Vagina (tissue), 2 donors: ENCODE measurements at places on chromosomes 5 and 9. TPM values are rescaled to one million over a fixed set of nuclear protein-coding genes. Genes with fewer than 3 reads are reported as not detected.

C8G gene
- not detected for total RNA-seq

DNA sequence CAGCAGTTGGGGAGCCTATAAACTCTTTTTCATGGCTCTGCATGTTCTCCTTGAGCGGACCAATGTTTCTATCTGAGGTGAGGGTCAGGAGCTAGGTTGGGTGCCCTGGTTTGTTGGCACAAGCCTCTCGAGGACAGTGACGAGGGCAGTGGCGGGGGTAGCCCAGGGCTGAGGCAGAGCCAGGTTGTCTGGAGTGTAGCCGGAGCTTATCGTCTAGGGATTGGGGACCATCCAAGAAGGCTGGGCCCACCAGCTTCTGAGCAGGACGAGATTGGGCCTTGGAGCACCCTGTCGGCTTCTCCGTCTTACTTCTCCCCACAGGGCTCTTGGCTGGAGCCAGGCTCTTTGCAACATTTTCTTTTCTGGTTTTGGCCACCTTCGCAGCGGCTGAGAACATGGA, 13.2 kb upstream of the CCL21 start:
- peak; percentile 93 for DNase-seq

GRCh38 chr5:115394531-115394930, 98.1 kb upstream of the CCDC112 start:
- DNase-seq = no peak

FRRS1L gene
- 2.2 TPM for total RNA-seq

- DNase-seq = no peak
Measured at GRCh38 chr5:61464512-61464911, 132.5 kb downstream of the ZSWIM6 start.

GRCh38 chr5:50715001-50715400, 48.6 kb downstream of the PARP8 start:
- no peak for DNase-seq

SNX24 gene
- total RNA-seq = 19.4 TPM

DMRTA1 gene
- total RNA-seq = 0.25 TPM

DND1 gene
- total RNA-seq = 2.9 TPM

FNIP1 gene
- total RNA-seq = 29.5 TPM

- no peak for DNase-seq
Measured at GRCh38 chr5:177339107-177339638, 12.3 kb downstream of the LMAN2 start.

DNA sequence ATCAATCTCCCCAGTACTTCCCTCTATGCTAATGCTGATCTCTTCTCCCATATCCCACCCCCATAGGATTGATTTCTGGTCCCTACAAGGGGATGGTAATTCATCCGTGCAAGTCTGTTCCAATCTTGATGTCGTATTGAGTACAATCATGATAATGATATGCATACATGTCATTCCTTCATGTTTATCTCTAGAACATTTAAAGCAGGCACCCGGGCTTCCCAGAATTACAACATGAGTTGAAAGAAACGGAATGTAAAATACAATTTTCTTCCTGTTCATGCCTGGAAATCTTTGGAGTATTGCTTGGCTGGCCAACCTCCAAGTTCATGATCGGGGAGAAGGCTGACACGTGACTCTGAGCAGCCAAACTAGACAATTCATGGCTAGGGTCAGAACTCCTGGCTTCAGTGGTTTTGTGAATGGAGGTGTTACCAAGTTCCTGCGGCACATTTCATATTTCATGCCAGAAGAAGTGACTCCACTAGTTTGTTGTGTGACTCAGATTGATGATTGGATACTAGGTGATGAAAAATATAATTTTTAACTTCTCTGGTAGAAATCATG, 66.6 kb downstream of the C9orf152 start:
- no peak for DNase-seq

ANKRD18A gene
- 1.5 TPM for total RNA-seq

GOLGA1 gene
- total RNA-seq = 14.7 TPM

GRCh38 chr9:116516456-116516855, 170.6 kb upstream of the TRIM32 start:
- no peak for DNase-seq

SOX30 gene
- not detected for total RNA-seq
